Stimulated activated CD4-positive, alpha-beta T cell treated with anti-CD3 and anti-CD28 coated beads, Interleukin-4, amount 100 ng/mL, for 48 hours (primary cell): ENCODE measurements at places on chromosomes 2 and 18.
A peak's percentile ranks its signal among the peaks of the same experiment; 100 is the strongest.

- no peak for DNase-seq
Observed at GRCh38 chr18:21820033-21820810, 79.6 kb downstream of the MIB1 start.

DNA sequence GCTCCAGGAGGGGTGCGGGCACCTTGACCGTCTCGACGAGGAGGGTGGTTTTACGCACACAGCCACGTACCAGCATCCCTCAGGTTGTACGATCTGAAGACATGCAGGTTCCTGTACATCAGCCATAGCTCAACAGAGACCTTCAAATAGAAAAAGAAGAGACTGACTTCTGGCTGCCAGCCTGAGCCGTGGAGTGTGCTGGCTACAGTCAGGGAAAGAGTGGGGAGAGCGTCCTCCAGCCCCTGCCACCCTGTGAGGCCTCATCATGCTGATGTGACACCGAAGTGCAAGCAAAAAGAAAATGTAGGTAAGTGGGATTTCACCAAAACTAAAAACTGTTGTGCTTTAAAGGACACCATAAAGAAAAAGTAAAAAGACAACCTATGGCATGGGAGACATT, 47.0 kb downstream of the ADI1 start:
- DNase-seq: no peak

DNA sequence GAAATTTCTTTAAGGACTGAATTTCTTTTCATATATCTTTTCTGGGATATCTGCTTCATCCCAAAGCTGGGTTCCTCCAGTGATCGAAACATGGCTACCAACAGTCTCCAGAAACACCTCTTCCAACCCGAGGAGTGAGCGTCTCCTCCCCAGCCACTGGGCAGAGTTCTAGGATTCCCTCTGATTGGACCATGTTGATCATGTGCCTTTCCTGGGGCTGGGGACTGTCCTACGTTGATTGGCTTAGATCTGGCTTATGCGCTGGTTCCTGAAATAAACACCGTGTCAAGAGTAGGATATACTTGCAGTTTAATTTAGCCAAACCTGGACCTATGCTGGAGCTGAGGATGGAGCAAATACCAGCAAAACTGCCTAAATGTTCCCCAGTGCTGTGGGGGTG, 55.5 kb upstream of the SLC16A14 start:
- DNase-seq: no peak

DNA sequence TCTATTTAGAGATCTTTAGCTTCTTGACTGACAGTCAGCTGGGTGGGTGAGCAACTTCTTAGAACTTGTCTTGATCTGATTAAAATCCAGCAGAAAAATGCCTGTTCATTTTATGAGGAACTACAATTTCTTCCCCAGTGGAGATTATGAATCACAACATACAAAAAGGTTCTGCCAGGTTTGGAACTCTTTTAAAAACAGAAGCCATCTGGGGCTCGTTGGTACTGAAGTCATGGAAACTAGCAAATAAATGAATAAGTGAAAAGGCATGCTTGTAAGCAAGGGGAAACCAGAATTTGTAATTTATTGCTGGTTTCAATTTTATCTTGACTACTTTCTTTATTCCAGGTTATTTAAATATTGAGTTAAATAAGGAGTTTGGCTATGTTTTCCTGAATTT, 767.4 kb downstream of the MBD2 start:
- no peak for DNase-seq

GRCh38 chr18:55018602-55019001, 59.3 kb upstream of the CCDC68 start:
- DNase-seq: no peak

GRCh38 chr2:48483506-48483905, 46.4 kb upstream of the STON1 start:
- no peak for DNase-seq

DNA sequence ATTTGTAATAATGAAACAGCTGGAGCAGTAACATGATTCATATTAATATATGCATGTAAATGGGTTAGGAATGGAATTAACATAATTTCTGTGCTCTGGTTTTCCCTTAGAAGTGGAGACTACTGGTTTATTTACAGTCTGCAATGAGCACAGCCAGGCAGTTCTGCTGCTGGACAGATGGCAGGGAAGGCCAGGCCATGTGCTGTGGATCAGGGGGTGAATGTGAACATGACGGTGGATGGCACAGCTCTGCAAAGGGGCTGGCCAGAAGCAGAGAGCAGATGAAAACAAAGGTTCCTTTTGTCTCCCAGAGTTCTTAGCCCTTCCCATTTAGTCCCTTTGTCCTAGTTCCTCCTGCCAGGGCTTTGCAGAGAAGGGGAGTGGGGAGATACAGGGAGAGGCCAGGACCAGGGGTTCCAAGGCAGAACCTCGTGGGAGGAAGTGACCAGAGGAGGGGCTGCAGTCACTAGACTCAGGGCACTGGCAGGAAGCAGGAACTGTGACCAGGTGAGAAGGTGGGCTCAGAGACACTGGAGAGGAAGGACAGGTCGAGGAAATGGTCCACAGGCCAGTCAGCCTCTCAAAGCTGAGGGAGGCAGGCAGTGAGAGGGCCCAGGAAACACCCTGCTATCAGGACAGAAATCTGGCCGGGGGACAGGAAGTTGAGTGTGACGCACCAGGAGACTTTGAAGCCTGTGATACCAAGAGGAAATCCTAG, 112.9 kb upstream of the ATP8B1 start:
- DNase-seq: peak; percentile 3

- DNase-seq: no peak
Observed at GRCh38 chr2:100721693-100722092, 98.2 kb upstream of the NPAS2 start.
